ENCODE measurements at places on chromosomes 4 and X.

GRCh38 chrX:24448762-24449250 lies 16.3 kb upstream of the PDK3 start:
- DNase-seq, result no peak

GRCh38 chrX:69995362-69996112 lies 54.2 kb downstream of the AWAT2 start:
- no peak for DNase-seq

DNA sequence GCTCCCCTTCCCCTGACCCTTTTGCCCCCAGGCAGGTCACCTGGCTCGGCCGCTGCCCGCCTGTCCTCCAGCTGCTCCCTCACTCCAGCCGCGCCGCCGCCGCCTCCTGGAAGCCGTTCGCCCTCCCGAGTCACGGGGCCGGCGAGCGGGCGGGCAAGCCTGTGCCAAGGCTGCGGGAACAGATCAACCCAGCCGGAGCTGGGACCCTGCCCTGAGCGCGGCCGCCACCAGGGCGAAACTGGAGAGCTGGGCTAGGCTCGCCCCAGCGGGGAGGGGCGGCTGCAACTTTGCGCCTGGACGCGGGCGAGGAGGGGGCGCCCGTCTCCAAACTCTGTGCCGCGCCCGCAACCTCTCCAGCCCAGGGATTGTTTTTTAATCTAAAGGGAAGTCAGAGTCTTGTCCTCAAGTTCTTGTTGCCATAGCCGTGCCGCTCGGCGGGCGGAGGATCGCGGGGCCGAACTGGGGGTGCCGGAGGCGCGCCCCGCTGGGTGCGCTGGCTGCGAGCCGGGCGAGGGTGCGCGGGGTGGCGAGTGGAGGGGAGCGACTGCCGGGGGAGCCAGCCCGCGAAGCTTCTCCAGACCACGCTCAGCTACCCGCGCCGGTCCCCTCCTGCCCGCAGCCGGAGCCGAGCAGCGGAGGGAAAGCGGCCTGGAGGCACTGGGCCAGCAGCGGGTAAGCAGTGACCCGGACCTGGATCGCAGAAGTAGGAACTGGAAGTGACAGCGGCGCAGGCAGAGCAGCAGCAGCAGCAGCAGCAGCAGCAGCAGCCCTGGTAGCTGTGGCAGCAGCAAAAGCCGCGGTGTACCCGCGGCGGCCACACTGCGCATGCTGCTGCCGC lies 13.4 kb downstream of the ARHGEF6 start:
- peak; percentile 50 for DNase-seq

DNA sequence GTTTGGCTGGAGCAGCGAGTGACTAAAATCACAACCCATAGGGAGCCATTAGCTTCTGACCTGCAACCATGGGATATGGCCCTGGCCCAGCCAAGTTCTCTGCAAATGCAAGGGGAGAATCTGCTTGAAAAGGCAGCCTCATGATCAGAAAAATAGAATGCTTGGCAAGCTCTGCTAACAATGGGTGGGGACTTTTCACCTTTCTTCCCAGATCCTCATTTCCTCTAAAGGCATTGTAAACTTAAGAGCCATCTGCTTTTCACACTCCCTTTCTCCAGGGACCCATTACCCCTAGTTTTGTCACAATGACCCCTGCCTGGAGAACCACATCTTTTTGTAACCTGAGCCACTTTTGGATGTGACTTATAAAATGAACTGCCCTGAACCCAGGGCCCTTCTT lies 104.3 kb downstream of the PARM1 start:
- no peak for DNase-seq

DNA sequence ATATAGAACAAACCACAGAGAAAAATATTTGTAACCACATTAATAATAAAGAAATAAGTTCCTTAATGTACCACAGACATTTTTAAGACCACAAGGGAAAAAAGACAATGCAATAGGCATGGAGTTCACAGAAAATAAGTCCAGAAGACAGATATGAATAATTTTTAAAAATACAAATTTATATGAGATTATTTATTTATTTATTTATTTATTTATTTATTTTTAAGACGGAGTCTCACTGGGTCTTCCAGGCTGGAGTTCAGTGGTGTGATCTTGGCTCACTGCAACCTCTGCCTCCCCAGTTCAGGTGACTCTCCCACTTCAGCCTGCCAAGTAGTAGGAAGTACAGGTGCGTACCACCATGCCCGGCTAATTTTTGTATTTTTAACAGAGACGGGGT lies 53.7 kb downstream of the THAP9 start:
- peak; percentile 4 for DNase-seq

DNA sequence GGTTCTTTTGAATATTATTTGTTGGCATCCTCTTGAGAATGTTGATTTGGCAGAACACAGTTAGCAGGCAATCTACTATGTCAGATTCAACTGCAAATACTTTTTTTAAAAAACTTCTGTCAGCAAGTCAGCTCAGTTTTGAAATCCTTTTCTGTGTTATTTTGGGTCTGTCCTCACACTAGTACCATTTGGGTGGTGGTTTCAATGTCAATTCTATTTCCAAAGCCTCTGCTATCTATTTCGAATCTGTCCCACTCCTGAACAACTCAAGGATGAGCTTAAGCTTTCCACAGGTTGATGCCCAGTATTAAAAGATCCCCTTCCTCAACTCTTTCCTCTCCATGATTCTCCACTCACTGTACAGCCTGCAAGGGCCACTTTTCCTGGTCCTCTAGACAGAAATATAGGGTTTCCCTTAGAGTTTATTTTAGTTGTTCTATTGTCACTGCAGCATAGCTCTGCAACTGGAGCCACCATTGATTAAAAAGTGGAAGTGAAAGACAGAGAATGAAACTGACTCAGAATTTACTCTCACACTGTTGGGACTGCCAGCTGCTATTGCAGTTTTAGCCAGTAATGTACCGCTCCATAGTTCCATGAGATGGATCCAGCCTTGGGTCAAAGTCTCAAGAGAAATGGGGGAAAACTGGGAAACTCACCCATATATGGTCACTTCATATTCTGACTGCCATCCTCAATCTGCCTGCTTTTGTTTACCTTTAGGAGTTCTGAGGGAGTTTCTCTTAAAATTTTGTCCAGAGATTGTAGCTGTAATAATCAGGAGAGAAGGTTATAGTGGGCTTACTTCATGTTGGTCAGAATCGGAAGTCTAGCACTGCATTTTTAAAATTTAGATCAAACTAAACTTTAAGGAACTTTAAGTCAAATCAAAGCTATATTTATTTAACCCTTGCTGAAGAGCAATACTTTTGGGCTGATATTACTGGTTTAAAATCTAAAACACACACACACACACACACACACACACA lies 14.6 kb downstream of the HDX start:
- no peak for DNase-seq

DNA sequence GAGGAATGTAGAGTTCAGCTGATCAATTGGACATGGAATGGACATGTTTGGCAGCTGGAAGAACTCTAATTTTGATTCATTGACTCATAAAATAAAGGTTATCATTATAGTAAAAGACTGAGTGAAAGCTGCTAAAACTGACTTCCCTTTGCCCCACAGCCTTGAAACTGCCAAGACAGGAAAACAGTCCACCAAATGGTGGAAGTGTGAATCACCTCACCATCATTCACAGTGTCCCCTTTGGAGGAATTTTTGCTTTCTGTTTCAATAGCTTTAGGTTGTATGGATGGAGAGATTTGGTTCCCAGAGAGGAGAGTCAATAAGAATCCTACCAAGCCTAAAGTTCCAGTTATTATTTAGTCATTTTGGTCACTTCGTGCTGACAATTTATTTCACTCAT lies 20.8 kb upstream of the FREM3 start:
- DNase-seq, result no peak

DNA sequence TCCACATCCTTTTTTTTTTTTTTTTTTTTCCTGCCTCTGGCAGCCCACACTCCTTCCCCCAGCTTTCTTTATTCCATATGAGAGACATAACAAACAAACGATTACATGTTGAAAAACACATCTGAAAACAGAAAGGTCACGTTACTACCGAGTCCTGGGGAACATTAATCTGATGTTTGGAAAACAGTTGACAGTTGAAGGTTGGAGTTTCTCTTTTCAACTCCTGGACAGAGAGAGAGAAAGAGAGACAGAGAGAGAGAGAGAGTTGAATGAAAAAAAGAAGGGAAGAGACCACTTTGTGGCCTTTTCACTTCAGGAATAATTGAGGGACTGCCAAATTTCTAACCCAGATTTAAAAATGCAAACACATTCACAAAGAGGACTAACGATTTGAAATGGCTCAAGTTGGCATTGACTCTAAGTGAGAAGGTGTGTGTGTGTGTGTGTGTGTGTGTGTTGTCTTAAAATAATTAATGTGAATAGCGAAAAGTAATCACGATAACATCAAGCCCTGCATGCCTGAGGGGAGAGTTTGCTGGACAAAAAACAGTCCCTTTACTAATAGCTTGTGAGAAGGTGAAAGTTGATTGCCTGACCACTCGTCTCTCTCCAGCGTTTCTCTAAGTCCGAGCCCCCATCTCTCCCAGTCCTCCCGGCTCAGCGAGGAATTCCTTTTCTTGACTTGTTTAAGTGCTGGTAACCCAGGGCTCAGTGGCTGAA lies 67.3 kb downstream of the FBXO8 start:
- no peak for DNase-seq

DNA sequence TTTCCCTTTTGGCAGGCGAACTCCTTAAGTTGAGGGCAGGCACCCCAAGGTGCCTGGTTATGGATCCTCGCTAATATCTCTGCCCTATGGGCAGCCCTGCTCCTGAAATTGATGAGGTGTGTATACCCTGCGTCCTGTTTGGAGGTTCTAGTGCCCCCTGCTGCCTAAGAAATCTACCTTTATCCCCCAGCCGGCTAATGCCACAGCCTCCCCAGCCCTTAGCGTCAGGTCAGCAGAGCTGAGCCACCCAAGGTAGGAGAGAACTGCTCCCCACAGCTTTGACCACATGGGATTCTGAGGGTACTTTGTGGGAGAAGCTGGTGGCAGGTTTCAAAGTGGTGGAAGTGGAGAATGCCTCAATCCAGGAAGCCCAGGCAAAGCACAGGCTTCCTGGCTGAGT lies 50.8 kb downstream of the ANAPC4 start:
- DNase-seq, result no peak

DNA sequence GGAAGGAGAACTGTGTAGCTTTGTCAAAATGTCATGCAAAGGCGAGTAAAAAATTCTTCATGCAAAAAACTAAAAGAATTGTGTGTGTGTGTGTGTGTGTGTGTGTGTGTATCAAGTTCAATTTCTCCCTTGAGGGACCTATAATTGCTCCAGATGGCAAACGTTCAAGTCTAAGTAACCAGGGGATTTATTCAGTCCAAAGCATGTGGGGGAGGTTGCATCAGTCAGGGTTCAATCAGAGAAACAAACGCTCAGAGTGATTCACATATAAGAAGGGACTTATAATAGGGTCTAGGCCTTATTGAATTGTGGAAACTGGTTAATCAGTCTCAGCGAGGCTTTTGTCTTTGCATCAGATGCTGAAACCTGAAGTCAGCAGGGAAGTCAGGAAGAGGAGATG lies 5.0 kb downstream of the DCAF8L1 start:
- DNase-seq, result peak; percentile 31

GRCh38 chr4:136935871-136936270 lies 596.4 kb downstream of the PCDH18 start:
- no peak for DNase-seq

DNA sequence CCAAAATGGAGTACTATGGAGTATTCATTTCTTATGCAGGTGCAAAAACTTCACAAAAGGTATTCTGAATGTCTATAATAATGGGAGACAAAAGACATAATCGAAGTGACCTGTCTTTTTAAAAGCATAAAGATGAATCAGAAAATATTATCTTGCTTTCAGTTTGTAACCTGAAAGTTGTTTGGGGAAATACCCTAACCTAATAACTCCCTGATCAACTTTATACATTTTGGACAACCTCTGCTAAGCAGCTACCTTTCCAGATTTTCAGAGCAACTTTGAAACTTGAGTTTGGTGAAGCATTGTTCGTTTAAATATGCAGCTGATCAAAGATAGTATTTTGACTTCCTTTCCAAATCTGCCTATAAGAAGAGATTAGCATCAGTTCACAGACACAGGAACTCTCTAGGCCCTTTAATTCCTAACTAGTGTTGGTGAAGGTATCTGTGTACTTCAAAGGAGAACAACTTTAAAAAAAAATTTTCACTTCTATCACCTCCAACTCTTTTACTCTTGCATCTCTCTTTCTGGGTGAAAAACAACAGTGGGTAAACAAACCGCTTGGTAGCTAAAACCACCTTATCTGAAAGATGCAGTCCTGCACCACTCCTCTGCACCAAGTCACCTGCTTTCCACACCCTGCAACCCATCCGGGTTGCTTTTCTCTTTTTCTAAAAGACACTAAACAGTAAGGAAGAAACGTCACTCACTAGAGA lies 26.5 kb downstream of the CD40LG start:
- no peak for DNase-seq

- DNase-seq, result no peak
These were observed 42.2 kb upstream of the AFAP1 start for GRCh38 chr4:7981738-7982394.

GRCh38 chr4:99635601-99636000 lies 22.0 kb downstream of the C4orf54 start:
- DNase-seq, result no peak

DNA sequence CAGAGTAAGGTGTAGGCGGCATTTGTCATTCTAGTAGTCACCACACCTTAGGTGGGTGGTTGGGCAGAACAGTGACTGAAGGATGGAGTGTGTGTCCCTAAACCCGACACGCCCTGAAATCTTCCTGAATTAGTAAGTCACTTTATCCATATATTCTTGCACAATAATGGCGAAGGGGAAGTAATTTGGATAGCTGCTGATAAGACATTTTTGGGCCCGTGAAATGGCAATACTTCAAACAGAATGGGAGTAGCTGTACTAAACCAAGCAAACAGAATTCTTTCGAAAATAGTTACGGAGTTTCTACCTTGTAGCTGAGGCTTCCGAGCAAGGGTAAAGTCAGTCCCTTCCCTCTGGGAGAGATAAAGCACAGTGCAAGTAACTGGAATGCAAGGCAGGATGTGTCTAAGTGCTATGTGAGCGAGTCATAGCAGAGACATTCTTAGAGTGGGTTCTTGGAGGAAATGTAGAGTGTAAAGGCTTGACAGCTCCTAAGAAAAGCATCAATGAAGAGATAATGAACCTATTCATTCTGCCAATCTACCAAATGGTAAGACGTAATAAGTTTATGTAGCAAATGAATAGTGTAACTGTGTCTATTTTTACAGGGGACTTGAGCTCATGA lies 72.8 kb downstream of the CLCN5 start:
- DNase-seq, result peak; percentile 64

- peak; percentile 93 for DNase-seq
These were observed 16.9 kb downstream of the RASSF6 start for GRCh38 chr4:73603271-73603710.

DNA sequence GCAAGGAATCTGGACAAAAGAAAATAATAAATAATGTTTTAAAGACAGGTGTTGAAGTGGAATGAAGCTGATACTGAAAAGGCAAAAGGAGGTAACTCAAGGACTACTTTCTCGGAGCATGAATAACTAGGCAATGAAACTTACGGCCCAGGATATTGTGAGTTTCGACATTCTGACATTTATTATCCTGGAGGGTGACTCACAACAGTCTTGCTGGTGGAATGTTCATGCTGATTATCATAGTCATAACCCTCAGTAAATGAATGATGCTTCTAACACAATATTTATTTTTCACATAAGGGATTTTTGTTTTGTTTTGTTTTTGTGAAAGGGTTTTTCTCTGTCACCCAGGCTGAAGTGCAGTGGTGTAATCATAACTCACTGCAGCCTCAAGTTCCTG lies 147.0 kb upstream of the HPGD start:
- DNase-seq, result peak; percentile 93

GRCh38 chr4:150584111-150584915 lies 2.4 kb downstream of the MAB21L2 start:
- no peak for DNase-seq

- DNase-seq, result peak; percentile 79
These were observed 145.6 kb downstream of the ARX start for GRCh38 chrX:24870143-24870542.

- no peak for DNase-seq
These were observed 125.9 kb upstream of the ETNPPL start for GRCh38 chr4:108888769-108889168.
